ENCODE measurements at places on chromosomes 2 and 18.

GRCh38 chr18:23238651-23239349, 103.5 kb downstream of the CABLES1 start:
- no peak for DNase-seq

DNA sequence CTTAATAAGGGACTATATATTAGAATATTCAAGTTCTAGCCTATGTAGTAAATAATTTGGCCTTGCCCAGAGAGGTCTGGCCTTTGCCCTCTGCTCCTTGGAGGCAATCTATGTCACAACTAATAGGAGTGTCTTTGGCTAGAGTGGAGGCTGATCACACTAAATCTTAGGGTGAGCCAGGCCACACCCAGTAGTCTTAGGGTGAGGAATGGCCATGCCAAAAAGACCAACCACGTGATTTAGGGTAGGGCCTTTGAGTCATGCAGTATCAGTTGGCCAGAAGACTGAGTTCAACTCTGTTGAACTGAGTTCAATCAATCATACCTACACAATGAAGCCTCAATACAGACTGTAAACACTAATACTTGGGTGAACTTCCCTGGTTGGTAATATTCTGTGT, 26.0 kb upstream of the FLACC1 start:
- DNase-seq = no peak

DNA sequence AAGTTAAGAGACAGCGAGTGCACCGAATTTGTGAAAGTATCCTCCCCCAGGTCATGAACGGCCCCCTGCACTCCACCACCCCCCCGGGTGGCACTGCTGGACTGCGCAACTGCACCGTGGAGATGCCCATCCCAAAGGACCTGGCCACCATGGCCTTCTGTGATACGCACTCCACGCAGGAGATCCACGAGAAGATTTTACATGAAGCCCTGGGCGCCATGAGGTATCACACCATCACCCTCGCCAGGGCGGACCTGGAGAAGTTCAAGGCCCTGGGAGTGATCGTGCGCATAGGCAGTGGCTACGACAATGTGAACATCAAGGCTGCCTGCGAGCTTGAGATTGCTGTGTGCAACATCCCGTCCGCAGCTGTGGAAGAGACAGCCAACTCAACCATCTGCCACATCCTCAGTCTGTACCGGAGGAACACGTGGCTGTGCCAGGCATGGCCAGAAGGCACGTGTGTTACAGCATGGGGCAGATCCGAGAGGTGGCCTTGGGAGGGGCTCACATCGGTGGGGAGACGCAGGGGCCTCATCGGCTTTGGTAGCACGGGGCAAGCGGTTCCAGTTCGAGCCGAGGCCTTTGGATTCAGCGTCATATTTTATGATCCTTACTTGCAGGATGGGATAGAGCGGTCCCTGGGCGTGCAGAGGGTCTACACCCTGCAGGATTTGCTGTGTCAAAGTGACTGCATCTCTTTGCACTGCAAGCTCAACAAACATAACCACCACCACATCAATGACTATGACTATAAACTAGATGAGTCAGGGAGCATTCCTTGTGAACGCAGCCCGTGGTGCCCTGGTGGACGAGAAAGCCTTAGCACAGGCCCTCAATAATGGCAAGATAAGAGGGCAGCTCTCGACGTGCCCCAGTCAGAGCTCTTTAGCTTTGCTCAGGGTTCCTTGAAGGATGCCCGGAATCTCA, 290.8 kb upstream of the MC4R start:
- no peak for DNase-seq

GRCh38 chr2:130354139-130354428, 1.8 kb upstream of the PTPN18 start:
- DNase-seq = no peak

DNA sequence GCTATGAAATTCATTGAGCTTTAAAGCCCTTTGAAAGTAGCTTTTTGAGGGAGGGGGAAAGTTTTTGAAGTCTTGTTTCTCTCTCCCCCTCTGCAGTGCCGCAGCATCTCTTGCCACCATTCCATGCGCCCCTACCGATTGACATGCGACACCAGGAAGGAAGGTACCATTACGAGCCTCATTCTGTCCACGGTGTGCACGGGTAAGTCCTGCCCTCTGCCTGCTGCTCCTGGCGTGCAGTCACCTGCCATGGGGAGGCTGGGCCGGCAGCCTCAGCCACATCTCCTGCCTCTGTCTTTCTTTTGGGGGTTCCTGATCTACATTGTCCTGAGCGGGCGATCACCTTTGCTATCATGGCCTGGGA, 191.6 kb downstream of the GLI2 start:
- no peak for DNase-seq

DNA sequence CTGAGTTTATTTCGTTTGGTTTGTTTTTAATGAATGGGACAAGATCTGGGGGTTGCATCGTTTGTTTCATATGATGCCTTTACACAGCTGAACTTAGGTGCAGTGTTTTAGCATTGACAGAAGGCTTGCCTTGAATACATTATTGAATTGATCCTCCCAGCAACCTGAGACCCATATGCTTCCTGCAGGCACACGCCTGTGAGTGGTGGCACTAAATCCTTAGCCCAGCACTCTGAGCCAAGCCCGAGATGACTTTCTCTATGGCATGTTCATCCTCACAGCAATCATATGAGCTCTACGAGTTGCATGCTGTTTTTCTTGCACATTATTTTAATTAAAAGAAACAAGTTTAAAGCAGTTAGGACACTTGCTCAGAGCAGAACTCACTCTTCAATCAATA, 47.8 kb upstream of the AGAP1 start:
- no peak for DNase-seq

- DNase-seq = no peak
Measured at GRCh38 chr2:127700527-127701192, 637 bp upstream of the SFT2D3 start.

DNA sequence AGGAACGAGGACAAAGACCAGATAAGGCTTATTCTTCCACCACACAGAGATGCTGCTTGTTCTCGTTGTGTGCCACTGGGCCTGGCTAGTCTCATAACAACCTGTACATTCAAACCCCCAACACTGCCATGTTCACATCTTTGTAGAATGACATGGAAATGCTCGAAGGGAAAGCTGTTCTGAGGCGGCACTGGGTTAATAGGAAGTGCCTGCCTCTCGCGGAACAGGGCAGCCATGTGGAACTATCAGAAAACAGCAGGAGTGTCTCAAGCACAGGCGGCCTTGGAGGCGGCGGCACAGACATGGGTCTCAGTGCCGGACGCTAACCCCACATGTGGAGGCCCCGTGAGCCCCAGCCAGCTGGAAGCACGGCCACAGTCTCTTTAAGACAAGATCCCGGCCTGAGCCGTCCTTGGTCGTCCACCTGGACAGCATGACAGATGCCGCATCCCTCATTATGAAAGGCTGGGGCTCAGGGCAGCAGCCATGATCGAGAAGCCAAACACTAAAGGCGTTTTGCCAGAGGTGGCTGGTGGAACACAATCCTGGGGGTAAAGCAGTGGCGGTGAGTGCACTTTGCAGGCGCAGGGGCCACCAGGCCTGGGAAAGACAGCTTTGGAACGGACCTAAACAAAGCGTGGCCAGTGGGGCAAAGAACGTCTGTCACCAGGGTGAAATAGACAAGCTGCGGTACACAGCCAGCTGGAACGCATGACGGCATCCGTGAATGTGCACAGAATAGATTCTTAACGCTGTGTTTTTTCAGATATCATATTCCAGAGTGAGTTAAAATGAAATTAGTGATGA, 161.0 kb downstream of the HDAC4 start:
- no peak for DNase-seq

- no peak for DNase-seq
Measured at GRCh38 chr2:74741629-74742028, 87.6 kb downstream of the SEMA4F start.

GRCh38 chr18:45227001-45227742, 388.1 kb upstream of the SLC14A2 start:
- no peak for DNase-seq

GRCh38 chr2:68122680-68122964, 35.1 kb upstream of the PNO1 start:
- no peak for DNase-seq

DNA sequence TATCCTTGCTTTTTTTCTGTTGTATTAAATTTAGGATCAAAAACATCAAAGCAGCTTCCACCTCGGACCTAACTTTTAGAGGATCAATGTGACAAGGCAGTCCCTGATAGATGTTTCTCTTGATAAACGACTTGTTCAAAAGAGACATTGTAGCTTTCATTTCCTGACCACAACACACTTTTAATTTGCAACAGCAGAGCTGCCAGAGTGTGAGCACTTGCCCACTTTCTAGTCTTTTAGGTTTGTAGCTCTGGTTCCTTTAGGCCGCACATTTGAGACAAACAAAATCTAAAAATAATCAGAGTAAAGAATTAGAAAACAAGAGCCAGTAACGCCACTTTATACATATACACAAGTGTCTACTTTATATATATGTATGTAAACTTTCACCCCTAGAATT, 3.1 kb downstream of the FIGN start:
- peak; percentile 39 for DNase-seq

- no peak for DNase-seq
Measured at GRCh38 chr2:236317938-236318396, 53.8 kb upstream of the ASB18 start.

DNA sequence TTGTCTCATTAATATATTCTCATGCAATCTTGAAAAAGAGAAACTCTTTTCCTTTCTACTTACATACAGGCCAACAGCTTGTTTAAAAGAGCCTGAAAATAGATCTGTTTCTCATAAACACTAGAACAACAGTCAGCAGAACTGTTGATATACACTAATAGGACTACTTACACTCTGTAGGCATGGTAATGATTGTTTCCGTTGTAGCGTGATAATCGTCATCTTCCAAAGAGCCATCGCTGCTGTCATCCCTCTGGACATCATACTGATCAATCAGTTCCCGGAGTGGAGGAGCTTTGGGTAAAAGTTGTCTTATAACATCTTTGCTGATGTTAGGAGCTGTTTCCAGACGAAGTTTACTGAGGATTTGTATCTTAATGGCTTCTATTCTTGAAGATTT, 476 bp downstream of the MSTN start:
- peak; percentile 42 for DNase-seq

- no peak for DNase-seq
Measured at GRCh38 chr2:45988879-45989278, 308.3 kb upstream of the EPAS1 start.

DNA sequence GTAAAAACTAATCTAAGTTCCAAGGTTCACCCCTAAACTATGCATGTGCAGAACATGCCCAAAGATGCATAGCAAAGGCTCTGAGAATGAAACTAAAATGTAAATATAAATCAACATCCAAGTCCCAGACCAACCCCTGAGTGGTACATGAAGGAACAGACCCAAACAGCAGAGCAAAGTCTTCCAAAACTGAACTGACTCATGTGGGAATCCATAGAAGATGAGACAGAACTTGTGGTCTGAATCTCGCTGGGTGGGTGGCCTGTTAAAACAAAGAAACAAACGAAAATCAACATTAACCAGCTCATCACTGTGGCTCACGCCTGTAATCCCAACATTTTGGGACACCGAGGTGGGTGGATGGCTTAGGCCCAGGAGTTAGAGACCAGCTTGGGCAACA, 29.5 kb upstream of the ATRAID start:
- DNase-seq = no peak

DNA sequence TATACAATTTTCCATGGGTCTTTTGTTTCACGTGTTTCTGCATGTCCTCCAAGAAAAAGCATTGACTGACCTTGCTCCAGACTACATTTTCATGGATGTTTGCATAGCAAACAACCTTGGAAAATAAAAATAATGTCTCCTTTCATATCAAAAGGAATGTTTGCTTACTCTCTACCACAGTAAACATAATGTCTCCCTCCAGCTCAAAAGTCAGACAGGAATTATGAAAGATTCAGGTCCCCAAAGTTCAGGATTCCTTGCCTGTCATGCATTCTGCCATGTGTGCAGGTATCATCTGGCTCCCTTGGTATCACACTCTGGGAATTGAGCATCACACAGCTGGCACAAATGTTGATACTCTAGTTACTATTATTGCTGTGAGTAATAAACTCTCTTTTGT, 103.1 kb upstream of the ZC3H15 start:
- DNase-seq = no peak

- DNase-seq = no peak
Measured at GRCh38 chr2:234623521-234623991, 126.7 kb upstream of the ARL4C start.

- DNase-seq = no peak
Measured at GRCh38 chr18:9870431-9871008, 15.3 kb upstream of the TXNDC2 start.

DNA sequence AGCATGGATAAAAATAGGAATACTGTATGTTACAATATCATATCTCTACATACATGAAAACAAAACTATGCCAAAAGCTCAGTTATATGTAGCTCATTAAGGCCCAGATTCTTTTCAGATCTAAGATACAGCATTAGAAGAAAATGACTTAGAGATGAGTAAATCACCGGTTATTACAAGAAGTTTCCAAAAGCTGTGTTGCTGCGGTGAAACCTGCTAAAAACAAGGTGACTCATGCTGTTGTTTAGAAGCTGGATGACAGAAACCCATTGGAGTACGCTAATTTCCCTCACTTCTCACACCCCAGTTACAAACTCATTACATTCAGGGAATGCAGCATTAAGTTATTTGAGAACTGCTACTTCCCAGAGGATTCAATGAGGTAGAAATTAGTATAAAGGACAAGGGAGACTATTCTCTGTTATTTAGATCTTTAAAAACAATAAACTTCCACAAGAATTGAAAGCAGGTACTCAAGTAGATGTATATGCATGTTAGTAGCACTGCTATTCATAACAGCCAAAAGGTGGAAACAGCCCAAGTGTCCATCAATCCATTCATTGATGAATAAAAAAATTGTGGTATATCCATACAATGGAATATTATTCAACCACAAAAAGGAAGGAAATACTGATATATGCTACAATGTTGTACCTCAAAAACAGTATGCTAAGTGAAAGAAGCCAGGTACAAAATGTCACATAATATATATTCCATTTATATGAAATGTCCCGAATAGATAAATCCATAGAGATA, 32.6 kb downstream of the RBKS start:
- DNase-seq = no peak

- no peak for DNase-seq
Measured at GRCh38 chr2:215794829-215795546, 218.4 kb downstream of the MREG start.

DNA sequence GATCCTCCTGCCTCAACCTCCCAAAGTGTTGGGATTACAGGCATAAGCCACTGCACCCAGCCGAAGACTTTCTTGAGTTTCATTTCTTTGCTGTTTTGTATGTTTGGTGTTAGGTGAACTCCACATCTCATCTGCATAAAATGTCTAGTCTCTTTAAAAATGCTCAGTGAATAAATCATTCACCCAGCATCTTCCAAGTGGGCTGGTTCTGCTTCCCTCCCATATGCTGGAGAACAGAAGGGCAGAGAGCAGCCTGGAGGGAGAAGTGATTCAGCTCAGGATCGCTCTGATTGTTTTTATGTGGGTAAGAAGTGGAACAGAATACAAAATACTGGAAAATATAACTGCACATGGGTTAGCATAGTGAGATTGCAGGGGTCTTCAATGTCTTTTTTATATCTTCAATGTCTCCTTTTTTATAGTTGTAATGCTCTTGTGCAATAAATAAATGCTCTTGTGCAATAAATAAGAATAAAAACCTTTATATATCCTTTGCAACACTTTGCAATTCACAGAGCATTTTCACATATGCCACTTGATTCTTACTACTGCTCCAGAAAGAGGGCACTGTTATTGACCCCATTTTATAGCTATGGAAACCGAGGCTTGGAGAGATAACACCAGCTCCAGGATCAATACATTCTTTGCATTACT, 253.0 kb upstream of the NCKAP5 start:
- no peak for DNase-seq

Measured in NCI-H748 treated with DMSO at 0.1 percent for 48 hours (cell line).